SHP77 treated with DMSO at 0.1 percent for 48 hours (cell line): ENCODE measurements at places on chromosomes 6 and 20.

DNA sequence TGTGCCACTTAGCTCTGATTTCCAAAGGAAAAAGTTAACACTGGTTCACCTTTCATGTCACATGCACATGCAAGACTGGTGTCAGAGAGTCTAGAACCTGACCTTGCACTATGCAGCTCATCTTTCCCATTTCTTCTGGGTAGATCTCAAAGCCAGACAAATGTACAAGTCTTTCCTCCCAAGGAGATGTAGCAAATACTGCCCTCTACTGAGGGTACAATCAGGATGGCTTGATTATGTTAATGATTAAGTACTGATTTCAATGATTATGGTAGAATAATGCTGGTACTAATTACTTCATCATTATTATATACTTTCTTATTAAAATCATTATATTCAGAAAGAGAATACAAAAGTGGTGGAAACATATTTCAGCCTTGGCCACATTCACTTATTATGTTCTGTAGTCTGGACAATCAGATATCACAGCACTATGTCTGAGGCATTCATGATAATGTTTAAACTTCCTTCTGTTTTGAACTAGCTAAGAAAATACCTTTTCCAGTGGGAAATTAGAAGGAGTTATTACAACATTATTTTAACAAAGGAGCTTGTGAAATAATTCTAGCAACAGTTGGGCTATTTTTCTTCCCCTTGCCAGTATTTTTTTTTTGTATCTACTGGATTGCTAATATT is 68.5 kb upstream of the FOXO3 start:
- DNase-seq = no peak

- DNase-seq = no peak
Measured at GRCh38 chr20:44745598-44746366, at the start of gene KCNK15. Gene KCNK15, plus strand, starts transcription at chr20:44745865. Its CDS starts 46 bp downstream, at chr20:44745911.

DNA sequence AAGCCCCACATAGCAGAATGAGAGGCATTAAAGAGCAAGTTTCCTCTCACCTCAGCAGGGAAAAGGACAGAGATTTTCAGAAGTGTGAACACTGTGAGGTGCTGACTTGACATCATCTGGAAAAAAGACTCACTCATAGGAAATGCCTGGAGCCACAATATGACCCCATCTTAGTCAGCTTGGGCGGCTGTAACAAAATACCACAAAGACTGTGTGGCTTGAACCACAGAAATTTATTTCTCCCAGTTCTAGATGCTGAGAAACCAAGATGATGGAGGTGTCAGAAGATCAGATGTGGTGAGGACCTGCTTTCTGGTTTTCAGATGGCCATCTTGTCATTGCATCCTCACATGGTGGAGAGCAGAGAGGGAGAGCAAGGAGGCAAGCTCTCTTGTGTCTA is 253.1 kb downstream of the ADGB start:
- no peak for DNase-seq

DNA sequence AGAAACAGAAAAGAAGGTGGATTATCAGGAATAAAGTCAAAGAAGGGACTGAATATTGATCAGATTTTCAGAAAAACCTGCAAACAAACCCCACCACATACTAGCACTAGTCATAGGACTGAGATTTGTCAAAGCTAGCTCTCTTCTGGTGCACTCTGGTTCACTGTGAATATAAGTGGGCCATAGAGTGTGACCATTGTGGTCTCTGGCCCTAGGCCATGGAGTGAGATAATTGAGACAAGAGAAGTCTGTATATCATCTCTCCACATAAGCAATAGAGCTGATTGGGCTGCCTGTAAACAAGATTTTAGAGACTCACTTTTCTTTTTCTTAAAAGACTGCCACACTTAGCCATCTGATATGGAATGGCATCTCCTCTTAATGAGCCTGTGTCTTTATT is 247.2 kb downstream of the LAMA2 start:
- DNase-seq = no peak

GRCh38 chr6:139858429-139858828 is 484.0 kb upstream of the CITED2 start:
- DNase-seq = no peak

GRCh38 chr6:154821638-154822037 is 88.4 kb downstream of the SCAF8 start:
- DNase-seq = no peak

DNA sequence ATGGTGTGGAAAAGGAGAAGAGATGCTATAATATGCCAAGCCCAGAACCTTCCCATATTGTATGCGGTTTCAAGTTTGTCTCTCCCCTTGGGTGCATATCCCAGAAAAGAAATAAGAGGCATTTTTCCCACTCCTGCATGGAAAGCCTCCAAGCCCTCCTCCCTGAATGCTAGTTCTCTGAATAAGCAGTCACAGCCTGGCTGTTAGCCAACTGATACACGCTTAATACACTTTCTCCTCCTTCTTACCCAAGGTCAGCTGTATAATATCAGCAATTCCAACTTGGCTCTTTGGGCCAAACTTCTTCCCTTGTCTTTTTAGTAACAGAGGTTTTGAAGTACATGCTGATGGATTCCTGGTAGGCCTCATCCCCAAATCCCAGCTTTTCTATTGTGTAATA is 440.1 kb downstream of the EPHA7 start:
- DNase-seq = no peak

DNA sequence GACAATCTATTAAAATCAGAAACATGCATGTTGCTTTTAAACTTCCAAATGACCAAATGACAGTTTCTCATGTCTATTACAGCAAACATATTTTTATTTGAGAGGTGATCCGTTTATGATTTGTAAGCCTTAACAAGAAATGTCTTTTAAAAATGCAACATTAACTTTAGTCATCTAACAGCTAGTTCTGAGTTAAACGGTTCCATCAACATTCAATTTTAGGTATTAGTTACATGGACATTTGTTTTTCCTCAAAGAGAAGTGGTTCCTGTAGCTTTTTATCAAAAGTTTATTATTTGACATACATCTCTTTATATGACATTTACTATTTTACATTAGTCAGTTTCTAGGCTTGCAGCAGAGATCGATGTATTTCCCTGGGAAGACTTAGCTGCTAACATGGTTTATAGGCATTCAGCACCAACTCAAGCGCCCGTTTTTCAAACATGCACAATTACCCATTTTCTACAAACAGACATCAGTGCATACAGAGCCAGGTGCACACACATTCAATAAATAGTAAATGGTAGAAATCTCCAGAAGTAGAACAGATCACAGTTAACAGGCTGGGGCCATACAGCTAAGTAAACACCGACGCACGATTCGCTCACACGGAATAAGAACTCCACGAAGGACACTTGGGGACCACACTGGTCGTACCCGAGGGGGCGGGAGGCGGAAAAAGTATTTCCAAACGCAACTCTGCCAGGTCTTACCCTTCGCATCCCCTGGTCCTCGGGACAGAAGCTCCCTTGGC is 882 bp downstream of the CNR1 start:
- peak; percentile 24 for DNase-seq

DNA sequence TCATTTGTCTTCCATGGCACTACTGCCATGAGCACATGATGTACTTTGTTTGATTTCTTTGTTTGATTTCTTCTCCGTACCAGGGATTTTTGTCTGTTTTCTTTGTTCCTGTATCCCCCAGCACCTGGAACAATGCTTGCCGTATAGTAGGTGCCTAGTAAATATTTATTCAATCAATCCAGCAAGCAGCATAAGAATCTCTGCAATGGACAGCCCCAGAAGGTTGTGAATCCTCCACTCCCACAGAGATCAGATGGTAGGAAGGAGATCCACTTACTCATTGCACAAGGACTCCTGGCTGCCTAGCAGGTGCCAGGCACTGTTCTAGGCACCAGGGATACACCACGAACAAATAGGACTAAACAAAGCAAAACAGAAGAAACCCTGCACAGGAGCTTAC is 6.7 kb upstream of the SYNJ2 start:
- DNase-seq = no peak

GRCh38 chr6:13045676-13046075 is 282.7 kb downstream of the TBC1D7 start:
- no peak for DNase-seq

- no peak for DNase-seq
Measured at GRCh38 chr6:133635447-133635846, 253.5 kb upstream of the TCF21 start.

DNA sequence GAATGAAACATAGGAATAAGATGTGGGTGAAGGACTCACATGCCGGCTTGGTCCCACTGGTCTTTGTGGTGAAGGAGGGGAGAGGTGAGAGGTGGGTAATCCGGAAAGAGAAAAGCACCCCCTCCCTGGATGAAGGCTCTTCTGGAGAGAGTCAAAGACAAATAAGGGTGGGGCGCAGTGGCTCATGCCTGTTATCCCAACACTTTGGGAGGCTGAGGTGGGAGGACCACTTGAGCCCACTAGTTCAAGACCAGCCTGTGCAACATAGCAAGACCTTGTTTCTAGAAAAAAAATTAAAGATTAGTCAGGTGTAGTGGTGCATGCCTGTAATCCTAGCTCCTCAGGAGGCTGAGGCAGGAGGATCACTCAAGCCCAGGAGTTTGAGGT is 3.1 kb downstream of the LTB start:
- DNase-seq = no peak

- no peak for DNase-seq
Measured at GRCh38 chr20:58392286-58392685, 3.3 kb downstream of the VAPB start.

DNA sequence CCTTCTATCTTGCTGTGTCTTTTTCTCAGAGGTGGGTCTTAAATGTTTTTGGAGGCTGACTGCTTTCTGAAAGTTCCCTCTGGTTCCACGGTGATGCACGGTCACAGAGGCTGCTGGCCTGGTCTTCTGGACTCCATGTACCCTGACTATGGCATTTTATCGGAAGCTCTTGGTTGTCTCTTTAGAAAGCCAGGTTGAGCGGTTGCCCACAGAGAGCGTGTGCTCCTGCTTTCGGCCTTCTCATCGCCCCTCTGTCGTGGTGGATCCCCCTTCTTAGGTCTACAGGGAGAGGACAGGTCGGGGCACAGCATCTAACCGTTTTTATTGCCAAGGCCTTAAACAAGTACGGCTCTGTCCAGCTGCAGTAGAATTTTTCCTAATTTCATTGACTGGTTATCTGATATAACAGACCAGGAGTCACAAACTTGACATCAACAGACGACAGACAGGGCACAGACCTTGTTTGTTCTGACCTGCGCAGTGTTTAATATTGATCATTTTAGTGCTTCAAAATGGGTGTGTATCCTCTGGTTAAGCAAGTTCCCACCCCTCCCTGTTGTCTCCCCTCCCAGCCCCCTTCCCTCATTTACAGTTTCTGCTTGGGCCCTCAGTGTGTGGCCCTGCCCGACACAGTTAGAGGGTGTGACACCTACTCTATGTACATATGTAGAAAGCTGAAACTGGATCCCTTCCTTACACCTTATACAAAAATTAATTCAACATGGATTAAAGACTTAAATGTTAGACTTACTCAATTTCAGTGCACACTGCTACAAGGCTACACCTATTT is 24.7 kb downstream of the SYTL3 start:
- DNase-seq = no peak

DNA sequence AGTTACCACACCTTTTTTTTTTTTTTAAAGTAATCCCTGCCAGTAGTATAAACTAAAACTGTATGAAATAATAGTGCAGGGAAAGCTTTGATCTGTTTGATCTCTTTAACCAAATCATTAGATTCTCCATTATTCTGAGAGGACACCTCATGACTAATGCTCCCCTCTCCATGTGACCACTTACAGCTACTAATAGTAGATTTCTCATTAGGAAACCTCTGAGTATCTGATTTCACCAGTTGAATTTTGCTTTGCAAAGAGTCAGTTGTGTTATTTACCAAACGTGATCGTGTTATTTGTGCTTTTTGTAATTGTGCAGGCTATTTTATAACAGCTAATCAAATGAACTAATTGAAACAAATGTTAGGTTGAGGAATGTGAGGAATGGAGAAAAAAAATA is 12.5 kb downstream of the CASP8AP2 start:
- DNase-seq = no peak

- no peak for DNase-seq
Measured at GRCh38 chr6:33390767-33391277, 801 bp upstream of the KIFC1 start.

- no peak for DNase-seq
Measured at GRCh38 chr20:2849529-2849928, 9.0 kb downstream of the VPS16 start.

DNA sequence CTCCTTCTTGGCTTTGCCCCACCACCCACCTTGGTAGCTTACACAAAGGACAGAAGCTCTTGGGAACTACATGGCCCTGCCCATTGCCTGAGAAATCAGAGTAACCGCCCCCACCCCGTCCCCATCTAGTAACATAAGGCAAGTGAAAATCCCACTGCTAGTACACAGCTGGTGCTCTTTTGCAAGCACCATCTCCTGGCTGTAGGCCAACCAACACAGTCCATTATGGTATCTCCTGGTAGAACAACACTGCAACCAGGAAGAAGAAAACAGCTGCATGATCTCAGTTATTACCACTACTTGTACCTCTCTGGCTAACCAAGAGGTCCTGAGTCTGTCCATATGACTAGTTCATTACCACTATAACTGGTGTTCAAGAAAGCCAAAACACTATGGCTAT is 841.1 kb upstream of the MANEA start:
- no peak for DNase-seq

DNA sequence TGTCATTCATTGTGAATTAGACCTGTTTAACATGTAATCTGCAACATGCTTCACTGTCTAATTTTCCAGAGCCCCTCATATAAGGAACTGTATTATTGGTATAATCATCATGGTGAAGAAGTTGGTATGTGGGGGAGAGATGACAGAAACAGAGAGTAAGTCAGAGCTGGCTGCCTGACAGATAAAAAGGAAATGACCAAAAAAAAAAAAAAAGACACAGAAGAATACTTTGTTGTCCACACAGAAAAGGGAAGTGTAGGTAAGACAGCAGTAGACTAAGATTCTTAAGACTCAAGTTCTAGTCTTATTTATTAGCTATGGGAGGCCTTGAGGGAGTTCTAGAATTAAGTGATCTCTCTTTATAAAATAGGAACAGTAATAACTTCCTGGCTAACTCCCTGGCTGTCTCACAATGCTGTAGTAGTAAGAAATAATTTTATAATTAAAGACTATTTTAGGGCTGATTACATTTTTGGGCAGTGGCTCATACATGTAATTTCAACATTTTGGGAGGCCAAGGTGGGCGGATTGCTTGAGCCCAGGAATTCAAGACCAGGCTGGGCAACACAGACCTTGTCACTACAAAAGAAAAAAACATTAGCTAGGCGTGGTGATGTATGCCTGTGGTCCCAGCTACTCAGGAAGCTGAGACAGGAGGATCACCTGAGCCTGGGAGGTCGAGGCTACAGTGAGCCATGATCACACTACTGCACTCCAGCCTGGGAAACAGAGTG is 102.5 kb downstream of the PRL start:
- DNase-seq = no peak

GRCh38 chr20:20009784-20010253 is 7.3 kb upstream of the NAA20 start:
- peak; percentile 59 for DNase-seq

- DNase-seq = peak; percentile 22
Measured at GRCh38 chr6:30101444-30102413, 11.2 kb downstream of the TRIM31 start.

DNA sequence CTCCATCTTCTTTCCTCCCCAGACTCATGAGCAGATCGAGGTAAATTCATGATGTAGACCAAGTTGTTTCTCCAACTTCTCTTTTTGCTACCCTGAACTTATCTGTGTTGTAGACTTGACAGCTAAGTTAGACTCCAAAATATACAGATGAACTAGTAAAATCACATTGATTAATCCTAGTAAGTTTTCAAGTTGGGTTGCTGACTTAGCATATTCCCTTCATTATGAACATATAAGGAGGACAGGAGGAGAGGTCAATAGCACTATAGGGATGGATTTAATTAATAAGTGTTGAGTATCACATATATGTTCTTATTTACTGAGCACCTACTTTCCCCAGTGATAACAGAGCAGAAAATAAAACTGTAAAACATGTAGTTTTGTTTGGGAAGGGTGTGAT is 227.3 kb downstream of the TINAG start:
- no peak for DNase-seq

GRCh38 chr20:17797161-17797560 is 97.4 kb downstream of the BANF2 start:
- DNase-seq = no peak
